Stimulated activated CD8-positive, alpha-beta memory T cell treated with anti-CD3 and anti-CD28 coated beads, Interleukin-4, amount 100 ng/mL, for 24 hours (primary cell): ENCODE measurements at places on chromosomes 12 and 14.

DNA sequence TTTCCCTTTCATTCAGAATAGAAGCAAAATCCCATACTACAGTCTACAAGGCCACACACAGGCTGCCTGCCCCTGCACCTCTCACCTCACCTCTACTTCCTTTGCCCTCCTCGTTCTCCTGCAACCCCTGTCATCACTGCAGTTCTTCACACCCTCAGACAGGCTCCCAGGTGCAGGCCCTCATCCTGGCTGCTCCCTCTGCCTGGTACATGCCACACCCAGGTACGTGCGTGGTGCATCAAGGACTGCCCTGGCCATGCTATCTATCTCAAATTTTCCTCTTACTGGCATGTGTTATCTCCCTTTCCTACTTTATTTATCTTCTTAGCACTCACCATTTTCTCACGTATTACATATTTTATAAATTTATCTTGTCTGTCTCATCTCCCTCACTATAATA is 24.3 kb downstream of the TM7SF3 start:
- no peak for DNase-seq

DNA sequence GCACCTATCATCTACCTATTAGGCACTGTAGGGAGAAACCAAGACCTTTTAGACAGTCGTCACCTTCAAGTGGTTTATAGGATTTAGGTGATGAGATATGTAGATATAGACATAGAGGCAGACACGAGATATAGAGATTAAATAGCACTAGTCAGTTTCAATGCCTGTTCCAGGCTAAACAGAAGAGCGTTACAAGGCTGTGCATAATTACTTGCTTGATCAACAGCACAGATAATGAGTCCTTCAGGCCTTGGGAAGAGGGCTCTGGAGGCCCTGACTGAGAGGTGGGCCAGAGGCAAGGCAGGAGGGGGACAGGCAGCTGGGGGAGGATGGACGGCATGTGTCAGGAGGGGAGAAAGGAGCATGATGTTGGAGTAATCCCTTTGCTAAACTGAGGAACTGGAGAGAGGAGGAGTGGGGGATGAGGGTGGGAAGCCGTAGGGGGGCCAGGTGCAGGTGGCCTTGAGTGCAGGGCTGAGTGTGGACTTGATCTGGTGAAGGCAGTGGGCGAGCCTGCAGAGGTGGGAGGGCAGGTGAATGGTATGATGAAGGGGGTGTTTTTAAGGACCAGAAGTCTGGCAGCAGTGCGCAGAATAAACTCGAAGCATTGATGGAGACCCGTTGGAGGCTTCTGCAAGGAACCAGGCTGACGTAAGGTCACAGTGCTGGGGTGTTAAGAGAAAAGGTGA is 43.9 kb upstream of the ATP23 start:
- no peak for DNase-seq

DNA sequence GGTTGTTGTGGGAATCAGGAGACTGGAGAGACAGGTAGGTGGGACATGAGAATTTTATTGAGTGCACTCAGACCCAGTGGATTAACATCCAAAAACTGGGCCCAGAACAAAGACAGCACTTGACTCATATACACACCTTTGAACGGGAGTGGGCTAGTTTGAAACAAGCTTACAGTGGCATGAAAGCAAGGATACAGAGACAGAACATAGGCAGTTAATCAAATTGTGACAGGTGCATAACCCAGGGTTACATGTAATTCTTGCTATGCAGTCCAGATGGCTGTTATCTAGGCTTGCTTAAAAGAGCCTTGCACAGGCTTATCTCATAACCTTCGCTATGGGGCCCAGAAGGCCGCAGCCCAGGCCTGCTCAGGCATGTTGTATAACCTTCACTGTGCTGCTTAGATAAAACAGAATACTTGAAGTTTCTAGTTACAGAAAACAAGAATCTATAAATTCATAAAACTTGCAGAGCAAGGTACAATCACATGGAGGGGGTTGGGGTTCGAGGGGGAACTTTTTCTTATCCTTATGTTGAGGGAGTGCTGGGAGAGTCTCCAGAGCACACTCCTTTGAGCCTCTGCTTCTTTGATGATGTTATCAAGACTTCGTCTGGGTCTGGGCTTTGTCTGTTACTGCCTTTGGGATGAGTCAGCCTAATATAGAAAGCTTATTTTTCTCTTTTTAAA is 81.7 kb downstream of the TNFAIP2 start:
- no peak for DNase-seq

- no peak for DNase-seq
Measured at GRCh38 chr14:32578181-32578580, 249.1 kb downstream of the AKAP6 start.

- no peak for DNase-seq
Measured at GRCh38 chr12:120078868-120079267, 37.7 kb downstream of the RAB35 start.
